Kasumi-1 (cell line): ENCODE measurements at places on chromosomes 6 and 20.

DNA sequence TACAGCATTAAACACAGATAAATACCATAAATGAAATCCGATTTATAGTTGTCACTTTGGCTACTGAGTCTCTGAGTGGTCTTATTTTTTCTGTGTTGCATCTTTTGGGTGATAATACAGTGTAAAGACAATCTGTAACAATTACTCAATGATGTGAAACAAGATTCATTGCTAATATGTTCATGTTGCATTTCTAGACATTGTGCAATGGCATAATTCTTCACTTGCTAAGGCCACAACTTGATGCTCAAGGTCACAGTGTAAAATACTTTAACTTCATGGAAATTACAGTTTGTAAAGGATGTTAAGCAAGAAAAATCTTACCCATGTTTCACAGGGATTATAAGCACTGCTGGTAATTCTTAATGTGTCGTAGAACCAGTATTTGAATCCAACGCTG is 74.9 kb upstream of the SMLR1 start:
- no peak for DNase-seq

GRCh38 chr6:20921578-20921977 is 387.3 kb downstream of the CDKAL1 start:
- DNase-seq = no peak

DNA sequence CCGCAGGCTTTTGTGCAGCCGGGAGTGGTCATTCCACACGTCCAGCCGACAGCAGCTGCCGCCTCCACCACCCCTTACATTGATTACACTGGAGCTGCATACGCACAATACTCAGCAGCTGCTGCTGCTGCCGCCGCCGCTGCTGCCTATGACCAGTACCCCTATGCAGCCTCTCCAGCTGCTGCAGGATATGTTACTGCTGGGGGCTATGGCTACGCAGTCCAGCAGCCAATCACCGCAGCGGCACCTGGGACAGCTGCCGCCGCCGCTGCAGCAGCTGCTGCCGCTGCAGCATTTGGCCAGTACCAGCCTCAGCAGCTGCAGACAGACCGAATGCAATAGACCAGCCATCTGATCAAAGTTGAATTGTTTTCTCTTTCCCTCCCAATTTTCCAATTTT is 10.6 kb downstream of the RBM24 start:
- no peak for DNase-seq

DNA sequence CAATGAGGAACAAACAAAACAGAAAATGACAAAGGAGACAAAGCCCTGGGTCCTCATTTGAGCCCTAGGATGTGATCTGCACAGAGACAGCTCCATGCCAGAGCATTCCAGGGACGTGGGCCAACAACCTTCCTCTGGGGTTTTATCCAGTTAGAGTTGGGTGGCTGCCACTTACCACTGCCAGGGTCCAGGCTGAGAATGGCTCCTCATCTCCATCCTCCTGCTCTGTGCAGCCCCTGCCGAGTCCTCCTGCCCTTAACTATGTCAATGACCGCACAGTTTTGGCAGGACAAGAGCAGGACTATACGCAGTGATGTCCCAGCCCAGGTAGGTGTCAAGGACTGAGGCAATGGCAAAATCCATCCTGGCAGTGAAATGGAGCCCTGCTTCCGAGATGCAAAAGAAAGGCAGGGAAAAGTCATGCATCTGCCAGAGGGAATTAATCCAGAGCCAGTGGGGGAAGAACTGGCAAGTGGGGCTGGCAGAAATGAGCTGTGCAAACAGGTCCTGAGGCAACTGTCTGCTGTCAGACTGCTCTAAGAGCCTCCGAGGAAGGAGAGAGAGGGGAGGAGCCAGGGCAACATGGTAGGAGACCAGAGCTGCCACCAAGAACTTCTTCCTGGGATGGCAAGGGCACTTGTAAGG is 449.4 kb downstream of the PTPRT start:
- no peak for DNase-seq

DNA sequence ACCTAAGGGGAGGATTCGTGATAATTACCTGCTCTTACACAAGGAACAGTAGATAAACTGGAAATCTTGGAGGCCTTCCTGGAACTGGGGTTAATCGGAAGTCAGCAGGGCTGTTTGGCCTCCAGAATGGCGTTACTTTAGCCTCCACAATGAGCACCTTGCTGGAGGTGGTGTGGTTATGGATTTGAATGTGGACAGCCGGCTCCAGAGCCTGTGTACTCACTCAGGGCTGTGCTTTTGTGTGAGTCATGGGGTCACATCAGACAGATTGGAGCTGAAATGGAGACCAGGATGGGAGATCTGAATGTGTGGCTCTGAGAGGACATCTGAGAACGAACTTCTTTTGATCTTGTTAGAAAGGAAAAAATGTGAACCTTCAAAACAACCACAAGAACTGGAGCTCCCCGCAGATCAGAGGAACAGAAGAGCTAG is 30.4 kb downstream of the IGF2R start:
- no peak for DNase-seq

GRCh38 chr6:37512400-37513011 is 12.8 kb upstream of the CCDC167 start:
- no peak for DNase-seq

- DNase-seq = no peak
Observed at GRCh38 chr6:27582928-27583725, 110.2 kb upstream of the ZNF184 start.

DNA sequence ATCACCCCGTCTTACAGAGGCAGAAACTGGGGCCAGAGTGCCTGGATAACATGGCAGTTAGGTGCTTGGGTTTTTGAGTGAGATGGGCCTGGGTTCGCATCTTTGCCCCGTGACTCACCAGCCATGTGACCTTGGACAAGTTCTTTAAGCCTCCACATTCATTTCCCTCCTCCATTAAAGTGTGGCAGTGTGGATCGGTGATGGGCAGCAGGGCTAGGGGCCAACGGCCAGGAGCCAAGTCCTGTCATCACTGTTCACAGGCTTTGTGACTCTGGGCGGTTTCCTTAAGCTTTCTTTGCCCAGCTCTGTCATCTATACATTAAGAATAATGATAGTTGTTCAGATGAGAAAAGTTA is 85.5 kb upstream of the PMEPA1 start:
- DNase-seq = no peak
